ENCODE measurements at places on chromosomes 4 and X.

DNA sequence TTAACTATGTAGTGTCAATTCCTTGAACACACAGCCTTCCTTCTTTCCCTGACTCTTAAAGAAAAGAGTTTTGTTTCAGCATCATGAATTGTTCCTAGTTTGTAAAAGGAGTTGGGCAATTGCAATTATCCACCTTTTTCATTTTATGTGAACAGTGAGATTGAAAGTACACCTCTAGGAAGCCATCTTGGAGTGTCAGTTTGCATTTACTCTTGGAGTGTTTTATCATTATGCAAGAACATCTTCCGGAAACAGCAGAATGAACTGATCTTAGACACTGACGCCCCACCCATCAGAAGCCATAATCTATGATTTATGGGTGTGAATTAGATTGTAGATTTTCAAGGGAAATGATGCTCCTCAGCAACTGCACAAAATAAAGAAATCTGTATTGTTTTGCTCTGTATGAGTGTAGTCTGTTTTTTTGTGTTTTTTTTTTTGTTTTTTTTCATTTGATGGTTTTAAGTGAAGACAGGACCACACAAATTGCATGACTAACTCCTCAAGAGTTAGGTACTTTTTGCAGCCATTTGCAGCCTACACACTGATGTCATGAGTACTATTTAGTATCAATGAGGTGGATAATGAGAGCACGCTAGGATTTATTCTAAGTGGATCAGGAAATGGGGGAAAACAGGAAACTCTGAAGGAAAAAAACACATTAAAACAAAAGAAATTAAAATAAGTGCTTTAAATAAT is 19.5 kb upstream of the FGF2 start:
- DNase-seq = no peak

DNA sequence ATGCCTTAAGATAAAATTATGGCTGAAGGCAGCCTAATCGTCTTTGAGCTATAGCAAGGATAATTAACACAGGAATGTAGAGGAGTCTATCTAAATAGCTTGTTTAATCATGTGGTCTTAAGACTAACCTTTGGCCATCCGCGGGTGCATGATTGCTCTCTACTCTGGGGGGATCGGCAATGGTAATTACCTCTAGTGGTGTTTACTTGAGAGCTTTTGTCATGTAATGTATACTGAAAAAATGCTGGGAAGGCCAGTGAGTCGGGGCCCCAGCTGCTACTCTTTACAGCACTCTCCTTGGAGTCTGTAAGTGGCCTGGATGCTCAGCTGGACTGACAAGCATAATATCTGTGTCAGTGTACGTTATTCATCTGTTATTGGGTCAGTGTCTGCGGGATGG is 65.5 kb upstream of the GNPDA2 start:
- no peak for DNase-seq

DNA sequence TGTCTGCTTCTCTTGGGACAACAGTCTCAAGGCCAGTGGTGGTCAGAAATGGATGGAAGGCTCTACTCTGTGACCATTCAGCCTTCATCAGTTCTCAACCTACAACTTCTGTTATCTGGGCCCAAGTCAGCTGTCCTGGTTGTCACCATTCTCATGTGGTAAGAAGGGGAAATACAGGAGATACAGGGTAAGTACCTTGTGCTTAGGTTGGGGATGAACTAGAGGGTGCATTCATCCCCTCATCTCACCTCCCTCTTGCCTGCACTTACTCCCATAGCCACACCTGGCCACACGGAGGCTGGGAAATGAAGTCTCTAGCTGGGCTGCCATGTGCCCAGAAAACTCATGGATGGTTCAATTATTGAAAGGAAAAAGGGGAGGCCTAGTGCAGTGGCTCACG is 44.9 kb downstream of the FAM184B start:
- no peak for DNase-seq

DNA sequence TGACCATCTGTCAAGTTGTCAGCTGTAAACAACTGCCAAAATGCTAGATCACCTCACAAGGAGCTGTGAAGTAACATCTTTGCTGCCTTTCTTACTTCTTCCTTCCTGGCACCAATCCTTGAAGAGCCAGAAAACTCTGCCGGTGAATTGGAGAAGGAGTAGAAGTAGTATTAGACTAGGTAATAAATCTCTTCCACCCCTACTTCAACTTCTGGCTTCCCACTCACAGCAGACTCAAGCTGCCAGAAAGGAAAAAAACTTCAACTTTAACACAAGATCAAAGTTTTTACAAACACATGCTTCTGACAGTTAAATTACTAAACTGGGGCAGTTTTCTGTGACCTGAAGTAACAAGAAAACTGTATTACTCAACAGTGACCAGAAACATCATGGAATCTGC is 164.7 kb upstream of the SLC7A11 start:
- no peak for DNase-seq

- no peak for DNase-seq
Observed at GRCh38 chrX:38732866-38733265, 68.4 kb upstream of the MID1IP1 start.

- no peak for DNase-seq
Observed at GRCh38 chr4:85050736-85051135, 84.2 kb upstream of the WDFY3 start.

GRCh38 chr4:73662709-73663546 is 42.7 kb upstream of the RASSF6 start:
- DNase-seq = no peak

DNA sequence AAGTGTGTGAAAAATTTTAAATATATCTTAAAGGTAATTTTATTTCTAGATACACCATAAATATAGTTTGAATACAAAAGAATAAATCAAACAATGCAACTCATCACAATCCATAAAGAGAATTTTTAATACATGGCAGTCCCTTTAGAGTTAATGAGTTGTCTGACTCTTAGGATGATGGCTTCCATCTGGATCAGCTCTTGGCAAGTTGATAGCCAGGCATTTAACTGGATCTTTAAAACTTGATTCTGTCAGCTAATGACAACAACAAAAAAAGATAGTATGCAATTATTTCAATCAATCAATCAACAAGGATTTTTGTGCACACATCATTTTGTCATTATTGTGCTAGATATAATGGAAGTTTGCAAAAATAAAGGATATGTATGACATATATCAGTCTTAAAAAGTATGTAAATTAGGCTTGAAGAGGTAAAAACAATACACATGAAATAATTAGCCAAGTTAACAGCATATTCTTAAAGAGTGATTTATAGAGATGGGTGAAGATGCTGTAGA is 174.9 kb upstream of the PCDH18 start:
- DNase-seq = no peak

DNA sequence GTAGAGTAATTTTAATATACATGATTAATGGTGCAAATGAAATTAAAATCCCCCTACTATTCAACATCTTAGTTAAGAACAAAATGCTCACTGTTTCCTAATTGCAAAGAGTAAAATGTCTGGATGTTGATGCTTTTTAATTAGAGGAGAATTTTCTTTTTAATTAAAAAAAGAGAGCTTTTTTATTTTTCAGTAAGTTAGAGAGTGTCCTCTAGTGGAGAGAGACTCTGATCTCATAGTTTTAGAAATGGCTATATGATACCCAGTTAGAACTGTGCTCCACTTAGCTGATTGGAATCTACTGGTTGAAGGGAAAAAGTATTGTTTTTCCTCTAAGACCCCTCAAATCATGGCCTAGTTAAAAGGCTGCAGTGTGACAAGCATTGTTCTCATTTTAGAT is 312.0 kb upstream of the MAGEB2 start:
- DNase-seq = no peak

- no peak for DNase-seq
Observed at GRCh38 chrX:17374619-17375366, at the start of gene NHS. Gene NHS (plus strand): TSS chrX:17375200. CDS start chrX:17375758, 558 bp downstream.

GRCh38 chr4:27128443-27128842 is 267.8 kb downstream of the STIM2 start:
- DNase-seq = no peak

DNA sequence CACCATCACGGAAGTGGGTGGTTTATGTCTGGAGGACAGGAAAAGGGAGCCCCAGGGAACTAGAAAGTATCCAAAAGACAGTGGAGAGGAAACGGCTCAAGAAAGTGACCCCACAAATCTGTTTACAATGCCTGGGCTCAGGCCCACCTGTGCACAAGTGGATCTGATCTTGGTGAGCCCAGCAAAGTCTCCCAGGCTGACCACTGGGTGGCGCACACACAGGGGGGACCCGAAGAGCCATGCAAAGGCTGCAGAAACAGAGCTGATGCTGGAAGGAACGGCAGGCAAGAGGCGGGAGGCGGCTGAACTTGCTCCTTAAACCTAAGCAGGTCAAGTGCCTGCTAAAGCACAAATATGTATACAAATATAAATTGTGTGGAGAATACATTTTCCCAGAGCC is 9.6 kb downstream of the HAUS7 start:
- peak; percentile 54 for DNase-seq

GRCh38 chrX:55593756-55594257 is 29.4 kb upstream of the FOXR2 start:
- no peak for DNase-seq

GRCh38 chr4:172698256-172698655 is 470.4 kb upstream of the GALNT7 start:
- no peak for DNase-seq

DNA sequence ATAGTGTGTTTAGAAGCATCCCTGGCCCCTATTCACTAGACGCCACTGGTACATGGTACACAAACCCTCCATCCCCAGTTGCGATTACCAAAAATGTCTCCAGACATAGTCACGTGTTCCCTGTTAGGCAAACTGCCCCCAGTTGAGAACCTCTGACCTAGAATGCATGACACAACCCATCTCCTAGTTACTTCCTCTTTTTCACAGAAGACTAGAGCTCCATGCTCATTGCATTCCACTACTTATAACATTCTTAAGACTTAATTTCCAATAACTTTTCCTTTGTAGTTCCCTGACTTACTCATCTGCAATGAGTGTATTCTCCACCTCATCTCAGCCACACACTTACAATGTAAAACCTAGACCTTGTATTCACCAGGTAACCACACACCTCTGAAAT is 68.6 kb downstream of the PRSS12 start:
- DNase-seq = no peak

- no peak for DNase-seq
Observed at GRCh38 chr4:71453531-71453930, 114.7 kb downstream of the SLC4A4 start.

- DNase-seq = no peak
Observed at GRCh38 chr4:2361366-2362265, 56.8 kb downstream of the ZFYVE28 start.

DNA sequence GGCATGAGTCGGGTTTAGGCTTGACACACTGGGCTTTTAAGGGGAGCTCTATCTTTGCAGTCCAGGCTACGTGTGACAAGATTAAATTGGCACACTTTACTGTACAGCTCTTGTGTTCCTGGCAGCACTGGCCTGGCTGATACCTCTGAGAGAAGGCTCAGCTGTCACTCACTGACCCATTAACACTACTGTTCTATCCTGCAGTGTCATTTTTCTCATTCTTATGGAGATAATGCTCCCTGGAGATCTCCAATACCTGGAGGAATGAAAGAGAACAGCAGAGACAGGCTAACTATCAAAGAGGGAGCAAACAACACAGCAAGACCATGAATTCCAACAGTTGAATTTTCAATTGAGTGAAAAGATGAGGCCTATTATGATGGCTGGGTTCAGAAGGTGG is 1.7 kb upstream of the PDHA2 start:
- no peak for DNase-seq

DNA sequence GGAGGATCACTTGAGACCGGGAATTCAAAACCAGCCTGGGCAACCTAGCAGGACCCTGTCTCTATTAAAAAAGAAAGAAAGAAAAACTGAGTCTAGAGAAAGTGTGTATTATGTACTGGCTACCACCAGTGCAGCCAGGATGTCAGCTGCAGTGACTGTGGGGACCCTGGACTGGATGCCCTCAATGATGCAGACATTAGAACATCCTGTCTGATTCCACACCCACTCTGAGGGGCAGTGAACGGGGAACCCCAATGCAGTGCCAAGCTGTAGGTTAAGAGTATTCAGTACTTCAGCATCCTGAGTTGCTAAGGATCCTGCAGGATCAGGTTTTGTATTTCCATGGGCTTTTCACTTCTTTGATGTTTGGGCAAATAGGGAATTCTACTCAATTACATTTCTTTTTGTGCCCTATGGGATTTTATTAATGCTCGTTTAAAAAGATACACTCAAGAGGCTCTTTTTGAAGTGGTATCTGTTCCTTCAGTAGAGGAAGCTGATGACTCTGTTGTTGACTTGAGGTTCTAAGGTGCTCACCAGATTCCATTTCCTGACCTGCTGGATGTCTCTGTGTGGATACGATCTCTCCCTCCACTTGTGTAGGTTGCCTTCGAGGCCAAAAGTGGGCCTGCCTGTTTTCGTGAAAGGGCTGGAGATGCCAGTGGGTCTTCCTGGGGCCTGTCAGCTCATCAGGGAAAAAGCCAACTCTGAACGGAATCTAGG is 85.9 kb upstream of the CLCN4 start:
- no peak for DNase-seq

- no peak for DNase-seq
Observed at GRCh38 chrX:116284400-116284799, 113.9 kb downstream of the AGTR2 start.

DNA sequence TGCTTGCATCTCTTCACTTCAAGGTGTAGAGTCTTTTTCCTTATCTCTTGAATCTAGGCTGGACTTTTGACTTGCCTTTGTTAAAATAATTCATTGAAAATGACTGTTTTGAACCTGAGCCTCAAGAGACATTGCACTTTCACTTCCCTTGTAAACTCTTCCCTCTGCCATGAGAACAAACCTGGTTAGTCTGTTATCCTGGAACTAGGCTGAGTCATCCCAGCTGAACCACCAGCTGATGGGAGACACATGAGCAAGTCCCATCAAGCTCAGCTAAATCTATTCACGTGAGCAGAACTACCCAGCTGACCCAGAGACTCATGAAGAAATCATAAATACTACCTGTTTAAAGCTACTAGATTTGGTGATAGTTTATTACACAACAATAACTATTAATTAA is 202.3 kb upstream of the CENPE start:
- DNase-seq = no peak

GRCh38 chrX:33447285-33447684 is 235.9 kb upstream of the DMD start:
- DNase-seq = no peak

GRCh38 chr4:109703664-109704361 is 568 bp upstream of the CASP6 start:
- DNase-seq = no peak

DNA sequence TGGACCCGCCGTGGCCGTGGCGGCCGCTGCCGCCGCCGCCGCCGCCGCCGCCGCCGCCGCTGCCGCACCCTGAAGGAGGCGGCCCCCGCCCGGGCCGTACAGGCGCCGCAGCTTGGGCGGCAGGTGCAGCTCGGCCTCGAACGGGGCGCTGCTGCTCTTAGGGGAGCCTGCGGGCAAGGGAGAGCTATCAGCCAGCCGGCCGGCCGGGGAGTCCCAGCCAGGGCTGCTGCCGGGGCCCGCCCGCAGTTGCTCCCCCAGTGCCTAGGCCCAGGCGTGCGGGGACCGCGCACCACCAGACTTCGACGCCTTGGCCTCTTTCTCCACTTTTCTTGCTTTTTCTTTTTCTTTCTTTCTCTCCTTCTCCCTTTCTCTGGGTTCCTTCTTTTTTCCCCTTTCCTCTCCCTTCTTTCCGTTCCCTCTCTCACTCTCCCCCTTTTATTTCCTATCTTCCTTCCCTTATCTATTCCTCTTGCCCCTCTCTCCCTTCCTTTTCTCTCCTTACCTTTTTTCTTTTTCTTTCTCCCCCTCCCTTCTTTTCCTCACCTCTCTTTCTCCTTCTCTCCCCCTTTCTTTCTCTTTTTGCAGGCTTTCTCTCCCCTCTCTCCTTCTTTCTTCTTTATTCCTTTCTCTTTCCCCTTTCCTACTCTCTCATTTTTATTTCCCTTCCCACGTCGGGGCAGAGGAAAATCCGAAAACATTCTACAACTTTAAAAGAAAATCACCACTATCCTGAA is 2.0 kb downstream of the ARX start:
- DNase-seq = peak; percentile 21
